Left forelimb (tissue), 1 donor: ENCODE measurements at places on chromosomes 16 and 17.

DNA sequence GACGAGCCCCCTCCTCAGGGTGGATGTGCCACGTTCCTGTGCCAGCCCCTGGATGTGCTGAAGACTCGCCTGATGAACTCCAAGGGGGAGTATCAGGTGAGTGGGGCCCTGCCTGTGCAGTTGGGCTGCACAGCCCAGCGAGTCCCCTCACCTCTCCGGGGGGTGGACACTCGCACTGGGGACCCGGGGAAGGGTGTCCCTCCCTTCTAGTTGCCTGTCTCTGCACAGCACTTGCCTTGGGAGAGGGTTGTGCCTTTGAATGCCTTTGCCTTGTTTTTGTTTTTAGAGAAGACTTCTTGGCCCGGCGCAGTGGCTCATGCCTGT, 5.6 kb downstream of the SLC25A10 start:
- DNase-seq, result no peak

DNA sequence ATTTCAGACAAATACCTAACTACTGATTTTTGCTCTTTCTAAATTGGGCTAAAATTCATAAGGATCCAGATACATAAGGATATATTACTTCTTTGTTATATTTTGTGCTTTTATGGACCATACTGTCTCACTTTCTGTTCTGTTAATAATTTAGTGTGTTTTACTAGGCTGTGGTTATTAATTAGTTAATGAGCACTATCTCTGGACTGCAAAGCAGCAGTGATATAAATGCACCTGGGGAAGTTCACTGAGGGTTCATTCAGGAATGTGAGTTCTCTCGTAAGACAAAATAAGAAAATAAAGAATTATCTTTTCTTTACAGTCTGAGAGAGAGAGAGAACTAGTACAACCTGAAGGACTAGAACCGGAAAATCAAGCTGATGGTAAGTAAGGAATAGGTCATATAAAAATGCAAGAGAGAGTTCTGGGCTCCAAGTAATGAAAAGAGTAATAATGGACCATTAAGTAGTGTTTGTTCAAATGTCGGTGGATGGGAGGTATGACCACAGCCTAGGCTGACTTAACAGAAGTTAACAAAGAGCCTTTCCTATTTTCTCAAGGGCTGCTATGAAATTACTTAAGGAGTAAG, 55.6 kb downstream of the IKZF3 start:
- no peak for DNase-seq

GRCh38 chr16:50567651-50568050, 19.5 kb downstream of the NKD1 start:
- DNase-seq, result no peak

DNA sequence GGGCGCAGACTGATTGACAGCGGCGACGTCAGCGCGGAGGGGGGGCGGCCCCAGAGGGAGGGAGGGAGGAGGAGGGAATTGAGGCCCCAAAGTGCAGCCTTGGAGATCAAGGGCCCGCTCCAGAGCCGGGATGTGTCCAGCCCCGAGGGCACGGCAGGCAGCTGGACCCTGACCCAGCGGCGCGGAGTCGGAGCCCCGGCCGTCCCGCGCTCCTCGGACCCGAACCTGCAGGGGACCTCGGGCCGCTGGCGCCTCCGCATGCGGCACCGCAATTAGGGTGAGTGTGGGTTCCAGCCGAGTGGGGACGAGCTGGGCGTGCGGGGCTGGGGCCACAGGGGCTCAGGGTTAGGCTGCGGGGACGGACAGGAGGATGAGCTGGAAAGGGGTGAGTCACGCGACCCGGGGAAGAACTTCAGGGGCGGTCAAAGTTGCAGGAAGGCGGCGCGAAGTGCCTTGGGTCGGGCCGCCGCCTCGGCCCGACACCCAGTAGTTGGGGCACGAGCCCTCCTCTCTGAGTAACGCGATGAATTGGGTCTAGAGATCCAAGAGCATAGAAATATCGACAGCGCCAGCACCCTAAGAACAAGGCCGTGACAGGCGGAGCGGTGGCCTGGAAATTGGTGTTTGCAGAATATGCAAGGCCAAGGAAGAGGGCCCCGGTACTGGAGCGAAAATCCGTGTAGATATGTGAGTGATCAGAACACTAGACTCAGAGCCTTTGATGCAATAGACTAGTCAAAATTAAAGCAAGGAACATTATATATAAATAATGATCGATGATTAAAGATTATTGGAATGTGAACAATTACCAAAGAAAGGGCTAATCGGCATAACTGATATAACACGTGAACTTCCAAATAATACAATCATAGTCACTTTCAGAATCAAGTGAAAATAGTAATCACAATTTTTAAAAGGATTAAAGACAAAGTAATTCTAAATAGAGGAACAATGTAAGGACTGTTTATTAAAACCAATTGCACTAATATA, at the start of gene TBX4:
TSS of gene TBX4 (plus strand) at position 122 of the 990 bp plus-strand sequence. CDS start 4,069 bp downstream, outside the sequence.
- no peak for DNase-seq

DNA sequence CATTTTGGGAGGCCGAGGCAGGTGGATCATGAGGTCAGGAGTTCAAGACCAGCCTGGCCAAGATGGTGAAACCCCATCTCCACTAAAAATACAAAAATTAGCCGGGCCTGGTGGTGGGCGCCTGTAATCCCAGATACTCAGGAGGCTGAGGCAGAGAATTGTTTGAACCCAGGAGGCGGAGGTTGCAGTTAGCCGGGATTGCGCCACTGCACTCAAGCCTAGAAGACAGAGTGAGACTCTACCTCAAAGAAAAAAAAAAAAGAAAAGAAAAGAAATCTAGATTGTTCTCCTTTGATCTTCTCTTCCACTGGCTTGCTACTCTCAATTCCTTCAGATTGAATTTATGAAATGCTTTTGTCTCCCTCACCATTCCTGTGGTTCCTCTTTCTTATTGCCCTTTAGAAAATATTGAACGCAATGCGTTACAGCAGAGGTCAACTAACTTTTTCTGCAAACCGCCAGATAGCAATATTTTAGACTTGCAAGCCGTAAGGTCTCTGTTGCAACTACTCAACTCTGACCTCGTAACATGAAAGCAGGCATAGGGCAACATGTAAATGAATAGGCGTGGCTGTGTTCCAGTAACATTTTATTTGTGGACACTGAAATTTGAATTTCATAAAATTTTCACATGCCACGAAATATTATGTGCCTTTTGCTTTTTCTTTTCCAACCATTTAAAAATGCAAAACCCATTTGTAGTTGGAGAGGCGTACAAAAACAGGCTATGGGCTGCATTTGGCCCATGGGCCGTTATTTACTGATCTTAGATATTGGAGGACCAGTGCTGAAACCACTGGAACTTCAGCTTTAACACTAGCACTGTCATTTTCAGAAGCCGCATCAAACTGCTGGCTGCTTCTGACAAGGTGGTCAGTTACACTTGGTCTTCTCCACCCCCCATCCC, 24.8 kb downstream of the PITPNC1 start:
- DNase-seq, result no peak

DNA sequence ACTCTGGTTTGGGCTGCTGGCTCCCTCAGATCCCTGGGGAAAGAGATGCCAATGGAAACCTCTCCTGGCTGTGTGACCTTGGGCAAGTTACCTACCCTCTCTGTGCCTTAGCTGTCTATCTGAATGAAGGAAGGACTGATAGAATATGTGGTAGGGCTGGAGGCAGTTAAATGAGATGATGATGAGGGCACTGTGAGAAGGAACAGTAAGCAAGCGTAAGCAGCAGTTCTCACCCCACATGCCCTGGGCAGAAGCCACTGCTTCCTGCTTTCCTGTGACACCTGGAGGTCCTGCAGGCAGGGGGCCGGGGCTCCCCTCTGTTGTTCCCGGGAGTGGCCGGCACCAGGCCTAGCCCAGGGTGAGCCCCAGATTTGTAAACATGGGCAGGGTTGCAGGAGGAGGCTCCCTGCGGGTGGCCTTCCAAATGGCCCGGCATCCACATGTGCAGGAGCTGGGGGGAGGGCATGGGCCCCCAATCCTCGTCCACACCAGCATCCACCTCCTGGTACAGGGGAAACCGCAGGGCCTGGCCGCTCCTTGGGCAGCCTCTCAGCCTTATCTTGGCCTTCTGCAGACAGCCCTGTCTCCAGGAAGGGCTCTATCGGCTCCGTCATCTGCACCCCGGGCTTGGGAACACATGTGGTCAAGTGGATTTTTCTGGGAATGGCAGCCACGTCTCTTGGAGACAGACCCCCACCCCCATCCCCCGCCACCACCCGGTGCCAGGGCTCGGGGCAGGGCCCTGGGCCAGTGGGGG, 235.6 kb upstream of the GSE1 start:
- DNase-seq, result no peak

DNA sequence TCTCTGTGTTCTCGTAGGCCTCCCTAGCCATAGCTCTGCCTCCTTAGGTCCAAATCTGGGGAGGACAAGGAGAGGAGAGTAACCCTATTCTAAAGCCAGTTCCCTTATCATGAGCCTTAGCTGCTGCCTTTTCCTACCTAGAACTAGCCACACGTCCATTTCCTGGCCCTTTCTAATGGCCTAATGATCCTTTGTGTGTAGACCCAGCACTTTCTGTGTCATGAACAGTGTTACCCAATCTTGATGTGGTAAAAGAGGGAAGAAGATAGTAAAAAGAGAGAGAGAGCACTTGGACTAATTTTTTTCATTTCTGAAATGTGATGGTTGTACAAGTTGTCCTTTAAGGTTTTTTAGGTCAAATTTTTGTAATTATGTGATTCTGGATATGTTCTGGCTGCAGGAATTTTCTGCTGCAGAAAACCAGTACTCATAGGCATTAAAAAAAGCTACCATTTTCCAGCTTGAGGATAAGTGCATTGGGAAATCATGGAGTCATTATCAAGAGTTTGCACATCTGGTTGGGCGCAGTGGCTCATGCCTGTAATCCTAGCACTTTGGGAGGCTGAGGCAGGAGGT, 18.2 kb downstream of the CASC3 start:
- no peak for DNase-seq

DNA sequence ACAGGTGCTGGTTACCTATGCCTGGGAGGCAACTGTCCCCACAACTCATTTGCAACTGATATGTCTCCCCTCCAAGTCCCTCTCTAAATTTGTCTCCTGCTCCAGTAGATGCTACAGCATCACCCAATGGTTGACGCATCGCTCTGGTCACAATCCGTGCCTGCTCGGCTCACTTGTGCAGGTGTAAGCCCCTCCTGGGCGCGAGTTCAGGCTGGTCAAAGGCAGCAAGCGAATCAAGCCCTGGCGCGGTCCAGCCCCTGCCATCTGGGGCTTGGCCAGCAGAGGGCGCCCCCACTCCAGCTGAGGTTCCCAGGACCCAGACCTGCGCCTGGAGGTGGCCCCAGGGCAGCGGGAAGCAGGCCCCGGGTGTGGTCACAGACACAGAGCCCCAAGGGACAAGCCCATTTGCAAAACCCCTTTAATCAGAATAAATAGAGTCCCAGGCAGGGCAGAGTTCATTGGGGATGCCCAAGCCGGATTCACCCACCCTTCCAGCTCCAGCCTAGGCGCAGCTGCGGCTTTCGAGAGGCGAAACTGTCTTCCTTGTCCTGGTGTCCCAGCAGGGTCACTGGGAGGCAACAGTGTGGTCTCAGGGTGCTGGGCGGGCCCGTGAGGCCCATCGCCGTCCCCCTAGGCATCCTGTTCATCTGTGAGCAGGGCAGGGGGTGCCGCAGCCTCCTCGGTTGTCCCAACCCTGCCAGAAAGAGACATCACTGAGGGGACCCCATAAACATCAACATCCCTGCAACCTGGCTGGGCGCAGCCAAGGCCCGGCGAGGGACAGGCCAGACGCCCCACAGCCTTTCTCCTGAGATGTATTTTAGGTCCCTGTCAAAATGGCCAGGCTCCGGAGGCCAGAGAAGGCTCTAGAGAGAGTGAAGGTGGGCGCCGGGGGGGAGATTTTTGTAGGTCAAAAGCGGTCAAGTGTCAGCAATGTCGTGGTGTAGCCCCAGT, 15.8 kb downstream of the TMC6 start:
- peak; percentile 88 for DNase-seq

DNA sequence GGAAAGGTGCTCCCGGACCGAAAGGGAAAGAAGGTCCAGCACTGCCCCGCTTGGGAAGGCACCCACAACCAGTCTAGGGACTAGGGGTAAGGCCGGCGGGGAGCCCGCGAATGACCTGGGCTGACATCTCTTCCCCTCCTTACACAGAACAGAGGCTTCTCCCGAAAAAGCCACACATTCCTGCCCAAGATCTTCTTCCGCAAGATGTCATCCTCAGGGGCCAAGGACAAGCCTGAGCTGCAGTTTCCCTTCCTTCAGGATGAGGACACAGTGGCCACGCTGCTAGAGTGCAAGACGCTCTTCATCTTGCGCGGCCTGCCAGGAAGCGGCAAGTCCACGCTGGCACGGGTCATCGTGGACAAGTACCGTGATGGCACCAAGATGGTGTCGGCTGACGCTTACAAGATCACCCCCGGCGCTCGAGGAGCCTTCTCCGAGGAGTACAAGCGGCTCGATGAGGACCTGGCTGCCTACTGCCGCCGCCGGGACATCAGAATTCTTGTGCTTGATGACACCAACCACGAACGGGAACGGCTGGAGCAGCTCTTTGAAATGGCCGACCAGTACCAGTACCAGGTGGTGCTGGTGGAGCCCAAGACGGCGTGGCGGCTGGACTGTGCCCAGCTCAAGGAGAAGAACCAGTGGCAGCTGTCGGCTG, 1.5 kb downstream of the CNP start:
- no peak for DNase-seq
